Activated naive CD4-positive, alpha-beta T cell treated with anti-CD3 and anti-CD28 coated beads, Interleukin-2, amount 50 U/mL, for 72 hours (primary cell): ENCODE measurements at places on chromosomes 2 and 18.

DNA sequence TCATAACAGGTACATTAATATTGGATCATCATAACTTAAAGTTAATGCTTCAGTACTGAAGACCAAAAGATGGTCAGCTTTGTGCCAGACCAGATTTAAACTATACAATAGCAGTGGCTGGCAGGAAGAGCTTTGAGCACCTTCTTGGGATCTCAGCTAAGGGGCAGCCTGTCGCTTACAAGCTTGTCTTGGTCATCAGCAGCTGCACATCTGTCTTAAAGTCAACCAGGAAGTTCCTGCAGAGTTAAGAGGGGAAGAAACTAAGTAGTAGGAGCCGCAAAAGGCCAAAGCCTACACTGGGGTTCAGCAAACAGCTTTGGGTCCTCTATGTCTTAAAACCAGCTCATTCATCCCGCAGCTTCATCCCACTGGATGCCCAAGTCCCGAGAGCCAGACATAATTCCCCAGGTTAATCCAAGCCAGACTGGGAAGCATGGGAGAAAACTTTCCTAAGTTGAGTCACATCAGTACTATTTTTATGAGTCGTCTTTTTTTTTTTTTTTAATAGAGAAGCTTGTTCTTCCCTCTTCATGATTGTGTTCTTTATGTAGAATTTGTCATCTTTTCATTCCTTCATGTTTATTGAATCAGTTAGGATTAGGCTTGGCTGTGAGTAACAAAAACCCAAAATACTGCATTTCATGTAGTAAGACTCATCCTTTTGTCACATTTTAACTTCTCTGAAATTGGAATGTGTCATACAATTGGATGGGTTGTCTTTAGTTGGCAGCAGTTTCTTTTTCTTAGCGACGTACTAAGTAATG lies 59.3 kb downstream of the SERTAD2 start:
- no peak for DNase-seq

- no peak for DNase-seq
Observed at GRCh38 chr2:70247364-70248180, 856 bp downstream of the TIA1 start.

GRCh38 chr2:55883357-55883756 lies 40.2 kb downstream of the EFEMP1 start:
- no peak for DNase-seq

DNA sequence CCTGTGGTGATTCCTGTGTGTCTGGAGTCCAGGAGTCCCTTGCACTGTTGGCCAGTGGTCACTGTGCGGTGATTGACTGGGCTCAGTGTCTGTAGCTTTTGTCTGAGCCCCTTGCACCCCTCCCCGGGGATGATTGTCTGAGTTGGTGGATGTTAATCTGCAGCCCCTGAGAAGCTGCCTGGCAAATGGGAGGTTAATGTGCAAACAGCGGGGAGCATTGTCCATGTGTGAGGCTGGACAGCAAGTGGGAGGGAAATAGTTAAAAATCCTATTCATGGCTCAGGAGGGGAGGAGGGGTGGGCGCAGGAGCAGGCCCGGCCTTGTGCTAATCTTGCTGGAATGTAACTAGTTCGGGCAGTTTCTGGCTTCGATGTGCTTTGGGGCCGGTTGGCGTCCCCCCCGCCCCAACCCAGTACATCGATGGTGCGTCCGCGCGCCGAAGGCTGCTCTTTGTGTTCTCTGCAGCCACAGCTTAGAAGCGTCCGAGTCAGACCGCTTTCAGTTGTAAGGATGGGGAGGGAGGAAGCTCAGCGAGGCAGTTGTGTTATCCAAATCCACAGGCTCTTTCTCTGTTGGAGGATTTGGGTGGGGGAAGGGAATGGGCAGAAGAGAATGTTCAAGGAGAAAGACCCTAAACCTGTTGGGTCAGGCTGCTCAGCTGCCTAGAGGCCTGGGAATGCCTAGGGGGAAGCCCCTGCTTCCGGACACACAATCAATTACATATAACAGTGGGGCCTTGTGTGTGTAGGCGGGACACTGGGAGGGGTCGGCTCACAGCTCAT lies 71.8 kb downstream of the TGOLN2 start:
- no peak for DNase-seq

GRCh38 chr2:2107627-2108026 lies 223.4 kb downstream of the MYT1L start:
- no peak for DNase-seq

DNA sequence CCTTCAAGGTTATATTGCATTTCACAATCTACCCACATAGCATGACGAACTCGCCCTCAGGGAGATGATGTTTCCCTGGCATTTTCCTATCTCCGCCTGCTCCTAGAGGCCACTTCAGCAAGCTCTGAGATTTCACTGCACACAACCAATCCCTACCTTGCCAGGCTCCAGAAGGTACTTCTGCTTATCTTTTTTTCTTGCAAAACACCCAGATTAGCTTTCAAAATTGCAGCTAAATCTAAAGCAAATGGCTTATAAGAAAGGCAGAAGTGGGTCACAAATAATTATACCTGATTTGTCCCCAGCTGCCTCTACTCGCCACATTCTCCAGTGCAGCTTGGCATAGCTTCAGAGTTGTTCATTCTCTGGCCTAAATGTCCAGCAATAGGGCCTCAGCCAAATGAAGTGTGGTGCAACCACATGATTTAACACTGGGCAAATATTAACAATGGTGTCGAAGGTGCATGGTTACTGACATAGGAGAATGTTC lies 32.4 kb upstream of the MRPL19 start:
- DNase-seq, result no peak

DNA sequence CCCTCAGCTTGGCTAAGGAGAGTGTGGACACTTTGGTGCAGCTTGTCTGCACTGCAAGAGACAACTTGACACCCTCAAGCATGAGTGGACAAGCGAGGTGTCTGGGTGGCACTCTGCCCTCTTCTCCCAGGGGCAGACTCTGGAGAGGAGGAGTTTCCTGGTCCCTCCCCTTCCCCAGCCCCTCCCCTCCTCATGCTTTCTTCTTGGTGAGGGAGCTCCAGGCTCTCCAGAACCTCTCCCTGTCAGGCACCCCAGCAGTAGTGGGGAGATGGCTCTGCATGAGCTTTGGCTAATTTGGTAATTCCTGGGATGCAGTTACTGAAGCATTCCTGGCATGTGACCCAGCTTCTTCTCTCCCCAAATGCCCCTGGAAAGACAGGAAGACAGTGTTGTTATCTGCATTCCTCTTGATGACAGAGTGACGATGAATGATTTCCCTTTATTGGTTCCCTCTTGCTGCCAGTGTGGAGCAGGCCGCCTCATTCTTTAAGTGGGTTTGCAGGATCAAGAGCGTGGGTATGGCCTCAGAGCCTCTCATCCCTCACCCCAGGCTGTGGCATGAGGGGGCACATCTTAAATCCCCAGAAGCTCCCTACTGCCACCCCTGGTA lies 89.2 kb downstream of the STPG4 start:
- no peak for DNase-seq
